ENCODE measurements at places on chromosomes 5 and 9.

- no peak for DNase-seq
These were observed 16.8 kb downstream of the GNAQ start for GRCh38 chr9:78014776-78015175.

DNA sequence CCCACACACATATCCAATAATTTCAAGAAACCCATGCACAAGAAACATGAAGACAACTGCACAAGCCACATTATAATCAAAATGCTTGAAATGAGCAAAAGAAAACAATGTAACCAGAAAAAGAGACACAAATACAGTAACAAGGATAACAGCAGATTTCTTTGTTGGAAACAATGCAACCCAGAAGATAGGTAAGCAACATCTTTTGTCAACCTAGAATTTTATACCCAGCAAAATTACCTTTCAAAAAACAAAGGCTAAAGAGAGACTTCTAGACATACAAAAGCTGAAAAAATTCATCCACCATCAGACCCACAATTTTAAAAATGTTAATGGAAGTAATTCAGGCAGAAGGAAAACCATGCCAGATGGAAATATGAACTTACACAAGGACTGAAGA, 5.0 kb upstream of the COL23A1 start:
- DNase-seq = no peak

DNA sequence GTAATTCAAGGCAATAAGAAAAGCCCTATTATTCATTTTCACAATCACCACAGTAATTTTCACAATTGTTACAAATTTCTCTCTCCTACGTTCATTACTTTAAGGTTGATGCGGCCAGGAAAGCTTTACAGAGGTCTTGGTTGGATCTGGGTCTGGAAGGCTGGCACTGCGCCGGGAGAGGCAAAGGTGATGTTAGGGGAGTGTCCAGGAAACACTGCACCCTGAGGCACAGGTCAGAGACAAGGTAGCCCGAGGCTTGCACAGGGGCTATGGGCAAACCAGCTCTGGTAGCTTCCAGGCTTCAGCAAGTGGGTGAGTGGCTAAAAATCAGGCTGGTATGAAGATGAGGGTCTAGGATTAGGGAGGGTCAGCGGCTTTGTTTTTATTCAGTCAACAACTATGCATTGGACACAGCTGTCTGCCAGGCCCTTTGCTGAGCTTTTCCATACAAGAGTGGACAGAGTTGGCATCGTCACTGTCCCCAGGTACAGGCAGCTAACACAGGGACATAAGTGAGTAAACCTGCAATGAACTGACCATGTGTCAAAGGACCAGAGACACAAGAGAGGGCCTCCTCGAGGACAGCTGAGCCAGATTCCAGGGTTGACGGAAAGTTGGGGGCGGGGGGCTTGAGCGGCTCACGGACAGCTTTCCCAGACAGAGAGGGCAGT, 12.4 kb upstream of the TENT4A start:
- no peak for DNase-seq

DNA sequence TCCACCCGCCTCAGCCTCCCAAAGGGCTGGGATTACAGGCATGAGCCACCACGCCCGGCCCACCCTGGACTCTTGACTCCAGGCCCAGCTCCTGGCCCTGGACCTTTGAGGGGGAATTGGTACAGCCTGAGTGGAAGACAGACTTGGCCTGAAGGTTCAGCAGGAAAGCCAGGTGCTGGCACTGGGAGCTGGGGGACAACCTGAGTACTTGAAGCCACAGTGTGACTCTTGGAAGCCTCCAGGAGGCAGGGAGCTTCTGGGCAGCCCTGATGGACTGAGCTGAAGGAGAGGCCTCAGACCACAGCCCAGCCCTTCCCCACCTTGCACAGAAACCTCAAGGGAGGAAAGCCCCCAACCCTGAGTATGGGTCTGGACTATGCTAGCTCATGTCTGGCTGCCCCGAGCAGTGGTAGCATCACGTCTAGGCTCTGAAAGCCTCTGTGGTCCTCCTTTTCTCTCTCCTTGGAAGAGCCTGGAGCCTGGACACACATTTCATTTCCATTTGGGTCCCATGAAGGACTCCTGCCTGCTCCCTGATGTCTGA, 54.1 kb downstream of the RASGEF1C start:
- DNase-seq = no peak

GRCh38 chr5:53071738-53072137, 37.8 kb downstream of the MOCS2 start:
- DNase-seq = no peak

DNA sequence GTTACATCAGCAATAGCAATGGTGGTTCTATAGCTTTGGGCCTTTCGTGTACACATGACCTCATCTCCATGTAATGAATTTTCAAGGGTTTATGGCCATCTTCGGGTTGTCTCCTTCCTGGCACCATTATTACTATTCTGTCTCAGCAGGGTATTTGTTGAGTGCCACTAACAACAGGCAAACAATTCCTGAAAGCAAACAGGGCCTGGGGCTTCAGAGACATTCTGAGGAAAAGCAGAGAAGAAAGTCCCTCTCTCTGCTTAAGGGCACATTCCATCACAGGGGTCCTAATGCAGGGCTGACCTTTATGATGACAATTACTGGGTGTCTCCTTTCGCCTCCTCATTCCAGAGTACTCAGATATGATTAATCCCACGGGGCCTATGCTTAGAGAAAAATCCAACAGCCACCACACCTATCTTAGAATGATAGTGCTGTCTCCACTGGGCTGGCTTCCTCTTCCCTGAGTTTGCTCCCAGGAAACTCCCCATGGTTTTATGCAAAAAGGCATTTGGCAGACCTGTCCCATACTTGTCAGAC, 540.2 kb upstream of the ZNF462 start:
- DNase-seq = no peak

Measured in BE2C (cell line).